Iris pigment epithelial cell (primary cell): ENCODE measurements at places on chromosomes 11 and 22.

GRCh38 chr11:7673724-7674434 is 579 bp upstream of the CYB5R2 start:
- DNase-seq: peak; percentile 51

DNA sequence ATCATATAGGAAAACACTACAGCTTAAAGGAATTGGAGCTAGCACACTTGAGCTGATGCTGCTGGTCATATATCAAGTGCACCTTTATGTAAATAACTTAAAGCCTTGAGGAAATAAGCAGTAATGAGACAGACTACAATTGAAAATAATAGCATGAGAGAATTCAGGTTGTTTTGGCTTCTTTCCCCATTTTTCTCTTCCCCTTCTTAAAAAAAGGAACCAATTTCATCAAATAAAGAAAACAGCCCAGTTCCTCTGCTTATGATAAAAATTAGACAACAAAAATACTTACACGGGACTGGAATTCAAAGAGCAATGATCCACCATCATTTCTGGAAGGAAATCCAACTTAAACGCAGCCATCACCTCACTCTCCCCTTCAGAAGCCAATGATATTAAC is 50.2 kb upstream of the RAPSN start:
- DNase-seq: no peak

- no peak for DNase-seq
These were observed 988 bp downstream of the MGAT3 start for GRCh38 chr22:39457556-39458443.

- no peak for DNase-seq
These were observed 2198.2 kb upstream of the RAG2 start for GRCh38 chr11:38796281-38796680.

GRCh38 chr11:130782361-130783222 is 133.7 kb downstream of the SNX19 start:
- DNase-seq: peak; percentile 59

DNA sequence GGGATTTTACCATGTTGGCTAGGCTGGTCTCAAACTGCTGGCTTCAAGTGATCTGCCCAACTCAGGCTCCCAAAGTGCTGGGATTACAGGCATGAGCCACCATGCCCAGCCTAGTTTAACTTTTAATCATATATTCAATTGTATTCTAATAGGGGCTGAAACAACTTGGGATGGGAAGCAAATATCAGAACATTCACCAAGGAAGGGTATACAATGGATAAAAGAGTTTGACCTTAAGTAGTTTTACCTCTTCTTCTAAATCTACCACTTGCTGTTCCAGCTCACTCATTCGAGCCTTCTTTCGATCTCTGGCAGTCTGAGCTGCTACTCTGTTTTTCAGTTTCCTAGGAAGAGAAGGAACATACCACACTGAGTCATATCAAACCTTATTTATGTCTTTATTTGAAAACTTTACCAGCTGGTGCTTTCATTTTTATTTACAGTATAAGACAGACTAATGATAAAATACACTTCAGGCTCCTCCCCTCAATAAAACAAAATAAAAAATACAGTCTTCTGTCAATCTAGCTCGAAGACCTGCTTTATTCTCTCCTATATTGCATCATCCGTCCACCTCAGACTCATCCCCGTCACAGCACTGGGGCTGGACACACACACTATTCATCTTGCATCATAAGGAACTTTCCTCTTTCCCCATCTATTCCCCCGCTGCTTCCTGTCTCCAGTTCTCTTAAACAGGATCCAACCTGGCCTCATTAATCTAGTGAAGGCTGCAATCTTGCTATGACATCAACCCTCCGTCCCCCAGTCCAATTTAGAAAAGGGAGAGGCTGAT is 1.4 kb downstream of the XBP1 start:
- peak; percentile 96 for DNase-seq

DNA sequence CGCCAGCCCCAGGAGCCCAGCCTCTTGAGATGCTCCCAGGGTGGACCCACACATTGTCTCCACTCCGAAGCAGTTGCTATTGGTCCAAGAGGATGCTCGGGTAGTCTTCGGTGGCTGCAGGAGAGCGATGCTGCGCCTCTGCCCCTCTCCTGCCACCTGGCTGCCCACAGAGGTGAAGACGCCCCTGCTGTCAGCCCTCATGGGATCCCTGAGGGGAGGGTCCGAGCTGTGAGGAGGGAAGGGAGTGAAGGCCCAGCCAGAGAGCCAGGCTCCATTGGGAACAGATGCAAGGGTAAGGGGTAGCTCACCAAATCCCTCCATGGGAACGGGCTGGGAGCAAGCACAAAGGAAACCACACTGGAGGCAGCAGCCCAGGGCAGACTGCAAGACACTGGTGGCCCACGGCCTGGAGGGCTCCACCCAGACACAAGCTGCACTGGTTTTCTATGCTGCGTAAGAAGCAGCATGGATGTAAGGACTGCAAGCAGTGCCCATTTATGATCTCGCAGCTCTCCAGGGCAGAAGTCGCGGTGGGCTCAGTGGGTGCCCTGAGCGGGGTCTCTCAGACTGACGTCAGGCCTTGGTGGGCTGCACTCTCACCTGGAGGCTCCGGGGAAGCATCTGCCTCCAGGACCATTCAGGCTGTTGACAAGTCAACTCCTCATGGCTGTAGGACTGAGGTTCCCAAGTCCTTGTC is 15.7 kb downstream of the TSPAN32 start:
- no peak for DNase-seq

DNA sequence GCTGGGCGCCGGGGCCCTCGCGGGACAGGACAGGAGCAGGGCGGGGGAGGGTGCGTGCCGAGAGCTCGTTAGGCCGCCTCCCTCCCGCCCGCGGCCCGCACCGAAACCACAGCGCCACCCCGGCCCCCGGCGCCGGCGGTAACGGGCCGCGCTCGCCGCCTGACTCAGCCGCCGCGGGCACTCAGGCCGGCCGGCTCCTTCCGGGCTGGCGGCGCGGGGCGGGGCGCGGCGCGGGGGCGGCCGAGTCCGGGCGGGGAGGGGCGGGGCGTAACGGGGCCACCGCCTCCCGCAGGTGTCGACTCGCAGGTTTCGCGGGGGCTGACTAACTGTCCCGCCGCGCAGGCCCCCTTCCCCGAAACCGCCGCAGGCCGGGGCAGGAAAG is at the start of gene AP5B1:
Gene AP5B1 (minus strand): TSS at position 207 of the 382 bp plus-strand sequence. CDS start 385 bp downstream, outside the sequence.
- peak; percentile 48 for DNase-seq

GRCh38 chr22:17734187-17734586 is 40.1 kb downstream of the BID start:
- peak; percentile 71 for DNase-seq

DNA sequence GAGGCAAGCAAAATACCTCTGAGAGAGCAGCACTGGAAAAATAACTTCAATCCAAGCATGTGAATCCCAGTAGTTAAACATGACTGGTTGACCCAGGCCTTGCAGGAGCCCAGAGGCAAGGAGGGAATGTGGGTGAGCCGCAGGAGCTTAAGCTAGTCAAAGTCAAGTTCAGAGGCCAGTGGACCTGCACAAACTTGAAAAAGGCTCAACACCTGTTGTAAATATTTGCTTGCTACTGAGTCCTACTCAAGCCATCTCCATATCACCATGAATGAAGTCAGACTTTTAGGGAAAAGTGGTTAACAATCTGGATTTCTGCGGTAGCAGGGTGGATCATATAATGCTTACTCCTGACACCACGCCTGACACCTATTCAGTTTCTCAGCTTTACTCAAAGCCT is 4.8 kb upstream of the CAT start:
- no peak for DNase-seq
